Activated T-helper 1 cell treated with Interleukin-2 at 50 U/mL for 16 hours (primary cell): ENCODE measurements at places on chromosomes 7 and 10.

GRCh38 chr7:151630851-151631569 is 111.3 kb upstream of the RHEB start:
- DNase-seq, result no peak

DNA sequence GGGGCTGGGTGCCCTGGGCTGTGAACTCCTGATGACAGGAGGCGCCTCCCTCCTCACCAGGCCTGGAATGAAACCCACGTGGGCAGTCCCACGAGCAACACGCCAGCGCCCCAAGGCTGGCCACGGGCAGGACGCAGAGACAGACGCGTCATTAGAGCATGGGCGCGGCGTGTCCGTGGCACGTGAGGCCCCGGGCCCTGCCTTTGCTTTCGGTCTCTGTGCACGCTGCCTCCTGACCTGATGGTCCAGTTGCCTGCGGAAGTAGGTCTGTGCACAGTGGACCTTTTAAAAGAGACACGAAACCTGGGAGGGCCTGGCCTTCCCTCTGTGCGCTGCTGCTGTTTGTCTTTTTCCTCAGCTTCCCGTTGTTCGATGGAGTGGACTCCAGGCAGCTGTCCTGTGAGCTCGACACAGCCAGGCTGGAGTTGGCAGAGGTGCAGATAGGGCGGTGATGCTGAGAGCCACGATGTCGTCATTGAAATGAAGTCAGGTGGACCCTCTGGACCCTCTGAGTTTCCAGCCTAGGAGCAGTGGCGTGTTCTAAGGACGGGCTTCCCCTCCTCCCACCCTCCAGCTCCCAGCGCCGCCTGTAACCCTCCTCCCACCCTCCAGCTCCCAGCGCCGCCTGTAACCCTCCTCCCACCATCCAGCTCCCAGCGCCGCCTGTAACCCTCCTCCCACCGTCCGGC is 40.1 kb upstream of the CFAP46 start:
- no peak for DNase-seq

GRCh38 chr10:6493521-6494441 is 86.3 kb downstream of the PRKCQ start:
- no peak for DNase-seq

DNA sequence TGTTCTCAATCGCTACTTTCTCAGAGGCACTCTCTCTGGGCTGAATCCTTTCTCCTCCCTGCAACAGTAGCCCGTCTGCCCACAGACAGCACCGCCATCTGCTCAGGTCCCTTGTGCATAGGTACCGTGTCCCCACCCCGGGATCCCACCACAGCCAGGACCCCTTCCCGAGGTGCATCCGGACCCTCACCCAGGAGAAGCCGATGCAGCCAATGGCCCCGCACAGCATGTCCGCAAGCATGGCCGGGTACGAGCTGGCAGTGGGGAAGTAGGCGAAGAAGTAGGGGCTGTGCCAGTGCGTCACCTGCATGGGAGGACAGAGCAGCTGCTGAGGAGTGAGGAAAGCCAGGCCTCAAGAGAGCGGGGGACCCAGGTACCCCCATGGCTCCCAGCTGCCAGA is 25.5 kb downstream of the DDC start:
- DNase-seq, result no peak

GRCh38 chr7:142908921-142909890 is 23.7 kb upstream of the TRPV6 start:
- DNase-seq, result no peak

DNA sequence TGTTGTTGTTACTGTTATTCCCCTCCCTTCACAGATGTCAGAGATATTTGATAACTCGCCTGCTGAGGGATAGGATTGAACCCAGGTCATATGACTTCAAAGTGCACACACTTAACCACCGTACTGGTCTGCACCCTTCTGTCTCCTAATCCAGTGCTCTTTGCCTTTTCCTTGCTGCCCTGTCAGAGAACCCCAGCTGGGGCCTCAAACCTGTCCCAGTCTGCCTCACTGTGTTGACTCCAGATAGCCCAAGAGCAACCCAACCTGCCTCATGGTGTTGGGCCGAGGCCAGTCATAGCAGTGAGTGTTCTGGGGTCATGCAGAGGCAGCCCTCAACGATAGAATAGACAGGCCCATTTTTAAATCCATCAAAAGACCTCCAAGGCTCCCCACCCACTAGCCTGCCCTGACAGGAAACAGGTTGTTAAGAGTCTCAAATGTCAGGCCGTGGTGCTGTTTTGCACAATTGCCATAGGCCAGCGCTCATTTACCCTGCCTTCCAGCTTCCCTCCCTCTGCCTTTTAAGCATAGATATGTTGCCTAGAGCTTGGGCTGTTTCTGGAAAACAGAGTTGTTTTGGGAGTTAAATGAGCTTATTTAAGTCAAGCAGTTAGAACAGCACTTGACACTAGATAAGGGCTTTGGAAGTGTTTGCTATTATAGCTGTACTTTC is 37.0 kb upstream of the PDCD4 start:
- no peak for DNase-seq

GRCh38 chr7:35749556-35749955 is 51.3 kb upstream of the SEPTIN7 start:
- no peak for DNase-seq

DNA sequence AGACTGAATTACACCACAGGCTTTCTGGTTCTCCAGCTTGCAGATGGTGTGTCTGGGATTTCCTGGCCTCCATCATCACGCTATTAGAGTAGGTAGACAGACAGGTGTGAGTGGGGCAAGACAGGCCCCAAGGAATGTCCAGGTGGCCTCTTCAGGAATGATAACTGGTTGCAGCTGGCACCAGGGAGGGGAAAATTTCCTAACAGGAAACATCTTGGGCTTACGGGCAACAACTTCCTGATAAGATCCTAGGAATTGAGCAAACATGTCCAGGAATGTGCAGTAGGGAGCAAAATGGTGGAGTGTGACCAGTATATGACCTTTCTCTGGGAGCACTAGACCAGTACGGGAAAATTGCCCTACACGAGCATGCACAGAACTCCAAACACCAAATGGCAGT is 11.3 kb downstream of the XRCC2 start:
- no peak for DNase-seq

GRCh38 chr7:66905689-66906088 is 15.3 kb upstream of the TMEM248 start:
- no peak for DNase-seq

DNA sequence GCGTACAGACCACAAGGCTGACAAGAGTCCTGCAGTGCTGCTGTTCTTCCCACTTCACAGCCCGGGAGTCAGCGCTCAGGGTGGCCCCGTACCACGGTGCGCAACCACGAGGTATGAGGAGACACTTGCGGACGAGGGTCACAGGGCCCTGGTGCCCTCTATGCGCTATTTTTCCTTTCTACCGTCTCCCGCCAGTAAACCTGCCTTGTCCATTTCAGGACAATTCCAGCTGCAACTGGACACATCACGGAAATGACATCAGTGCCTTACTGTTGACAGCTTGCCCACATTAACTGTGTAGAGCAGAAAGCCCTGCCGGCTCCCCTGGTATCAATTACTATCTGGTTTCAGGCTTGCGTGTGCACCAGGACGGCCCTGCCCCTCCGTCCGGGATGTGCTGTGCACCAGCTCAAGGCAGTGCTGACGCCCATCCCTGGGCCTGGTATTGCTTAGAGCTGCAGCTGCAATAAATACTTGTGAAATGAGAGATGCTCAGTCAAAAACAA is 65.1 kb downstream of the ZRANB1 start:
- no peak for DNase-seq

GRCh38 chr7:2258661-2259365 is 16.8 kb downstream of the NUDT1 start:
- no peak for DNase-seq

GRCh38 chr7:42400211-42400772 is 163.3 kb upstream of the GLI3 start:
- no peak for DNase-seq

- DNase-seq, result peak; percentile 13
Measured at GRCh38 chr7:129298268-129298893, 73.6 kb downstream of the AHCYL2 start.

DNA sequence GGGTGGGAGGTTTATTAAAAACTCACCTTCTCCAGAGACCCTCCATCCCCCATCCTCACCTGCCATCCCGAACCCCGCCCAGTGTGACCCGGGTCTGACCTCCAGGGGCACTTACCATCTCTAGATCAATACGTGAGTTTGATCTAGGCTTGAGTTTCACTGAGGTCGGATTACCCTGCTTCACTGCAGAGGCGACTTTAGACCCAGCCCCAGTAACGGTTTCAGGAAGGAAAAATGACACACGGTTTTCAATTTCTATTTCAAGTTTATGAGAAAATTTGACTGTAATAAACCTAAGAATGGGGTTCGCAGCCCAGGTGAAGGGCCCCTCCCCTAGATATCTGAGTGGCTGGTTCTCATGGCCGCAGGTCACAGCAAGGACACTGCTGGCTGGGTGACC is 33.1 kb downstream of the RCC1L start:
- DNase-seq, result no peak

DNA sequence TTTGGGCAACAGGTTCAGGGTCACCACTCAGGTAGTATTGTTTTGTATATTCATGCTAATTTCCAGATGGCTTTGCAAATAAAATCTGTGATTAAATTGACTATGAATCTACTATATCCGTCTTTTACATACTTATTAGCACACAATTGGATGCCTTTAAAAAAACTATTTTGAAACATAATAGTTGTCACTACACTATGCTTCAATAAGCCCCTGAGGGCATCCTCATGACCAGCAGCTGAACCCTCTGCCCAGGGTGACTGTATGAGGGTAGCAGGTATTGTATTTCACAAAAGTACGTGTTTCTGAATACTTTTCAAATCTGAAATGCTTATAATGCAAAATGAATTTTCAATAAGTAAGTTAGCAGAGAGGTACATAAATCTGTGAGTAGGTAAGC is 97.3 kb downstream of the DNAH11 start:
- no peak for DNase-seq

- DNase-seq, result no peak
Measured at GRCh38 chr7:29434380-29434768, 129.3 kb upstream of the PRR15 start.

- DNase-seq, result no peak
Measured at GRCh38 chr10:5073659-5074058, 20.6 kb upstream of the AKR1C3 start.

DNA sequence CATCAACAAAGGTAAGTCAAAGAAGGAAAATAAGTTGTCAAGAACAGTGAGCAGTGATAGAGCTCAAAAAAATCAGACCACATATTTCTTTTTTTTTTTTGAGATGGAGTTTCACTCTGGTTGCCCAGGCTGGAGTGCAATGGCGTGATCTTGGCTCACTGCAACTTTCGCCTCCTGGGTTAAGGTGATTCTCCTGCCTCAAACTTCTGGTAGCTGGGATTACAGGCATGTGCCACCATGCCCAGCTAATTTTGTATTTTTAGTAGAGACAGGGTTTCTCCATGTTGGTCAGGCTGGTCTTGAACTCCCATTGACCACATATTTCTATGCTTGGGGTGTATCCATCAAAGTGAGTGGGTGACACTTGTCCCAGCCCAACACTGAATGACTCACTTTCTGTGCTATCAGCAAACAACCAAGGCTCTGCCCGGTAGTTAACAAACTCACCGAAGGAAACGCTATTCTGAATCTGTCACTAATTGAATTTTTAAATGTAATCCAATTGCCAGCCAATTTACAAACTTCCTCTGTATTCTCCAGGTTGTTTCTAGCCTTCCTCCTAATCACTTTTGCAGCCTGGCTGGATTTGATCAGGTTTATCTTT is 19.6 kb upstream of the SMNDC1 start:
- no peak for DNase-seq

DNA sequence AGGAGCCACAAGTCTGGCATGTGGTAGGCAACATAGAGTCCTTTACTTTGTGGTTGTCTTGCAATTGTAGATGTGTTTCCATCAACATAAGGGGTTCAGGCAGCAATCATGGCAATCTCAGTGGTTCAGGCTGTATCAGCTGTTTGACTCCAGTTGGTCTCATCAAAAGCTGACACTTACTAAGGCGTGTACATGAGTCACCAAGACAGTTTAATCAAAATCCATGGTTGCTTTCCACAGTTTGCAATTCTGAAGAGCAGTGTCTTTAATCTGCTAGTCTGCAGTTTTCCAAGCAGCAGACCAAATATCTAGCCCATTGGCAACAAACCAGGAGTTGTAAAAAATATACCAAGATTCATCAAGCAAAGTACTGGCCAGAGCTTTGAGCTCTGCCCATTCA is 210.2 kb downstream of the MDFIC start:
- no peak for DNase-seq

GRCh38 chr7:20030417-20030816 is 186.8 kb downstream of the MACC1 start:
- DNase-seq, result no peak

- peak; percentile 69 for DNase-seq
Measured at GRCh38 chr7:50359995-50360925, 55.7 kb downstream of the IKZF1 start.

DNA sequence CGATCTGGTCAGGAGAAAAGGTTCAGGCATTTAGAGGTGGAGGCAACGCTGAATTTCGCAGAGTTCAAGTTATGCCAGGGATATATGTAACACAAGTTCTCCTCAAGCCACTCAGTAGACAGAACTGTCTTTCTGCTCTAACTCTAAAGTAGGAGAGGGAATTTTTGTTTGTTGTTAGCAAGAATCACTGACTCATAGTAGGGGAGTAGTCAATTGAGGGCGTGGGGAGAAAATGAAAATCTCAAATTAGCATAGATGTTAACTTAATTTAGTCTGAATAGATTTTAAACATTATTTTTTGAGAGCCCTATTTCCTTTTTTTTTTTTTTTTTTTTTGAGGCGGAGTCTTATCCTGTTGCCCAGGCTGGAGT is 34.6 kb downstream of the PSMC2 start:
- DNase-seq, result no peak

- no peak for DNase-seq
Measured at GRCh38 chr7:110909117-110909516, 181.8 kb upstream of the LRRN3 start.

- DNase-seq, result no peak
Measured at GRCh38 chr10:8056378-8056777, 1.9 kb downstream of the GATA3 start.

DNA sequence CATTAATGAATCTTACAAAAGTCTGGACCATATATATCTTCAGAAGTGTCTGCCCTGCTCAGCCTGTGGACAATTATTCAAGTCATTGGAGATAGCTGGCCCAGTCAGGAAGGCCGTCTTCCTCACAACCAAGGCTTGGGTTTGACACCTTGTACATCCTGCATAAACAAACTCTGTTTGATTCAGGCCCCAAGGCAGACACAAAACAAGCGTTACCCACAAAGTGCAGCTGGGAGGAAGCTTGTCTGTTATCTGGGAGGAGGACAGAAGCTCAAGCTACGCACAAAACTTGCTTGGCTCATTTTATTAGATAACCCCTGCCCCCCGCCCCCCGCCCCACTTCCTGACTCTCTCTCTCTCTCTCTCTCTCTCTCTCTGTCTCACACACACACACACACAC is 166.9 kb upstream of the WDR11 start:
- DNase-seq, result no peak
